Stimulated activated CD4-positive, alpha-beta T cell treated with anti-CD3 and anti-CD28 coated beads, Interleukin-2, amount 100 ng/mL, for 24 hours (primary cell): ENCODE measurements at places on chromosomes 11 and 22.
A peak's percentile ranks its signal among the peaks of the same experiment; 100 is the strongest.

DNA sequence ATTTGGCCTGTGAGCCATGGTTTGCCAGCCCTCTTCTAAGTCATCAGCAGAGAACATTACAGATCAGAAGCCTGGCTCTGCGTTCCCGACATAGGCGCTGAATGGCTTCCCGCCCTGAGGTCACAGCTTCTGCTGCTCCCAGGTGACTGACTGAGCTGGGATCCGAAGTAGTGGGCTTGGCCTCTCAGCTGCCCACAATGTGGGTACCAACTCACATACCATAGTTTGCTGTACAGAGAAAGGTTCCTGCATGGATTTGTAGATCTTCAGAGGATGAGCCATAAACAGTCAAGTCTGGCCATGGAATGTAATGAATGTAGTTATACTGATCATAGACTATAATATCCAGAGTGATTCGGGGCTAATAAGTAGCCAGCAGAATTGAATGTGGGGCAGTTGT, 42.6 kb downstream of the TEAD1 start:
- DNase-seq = no peak

DNA sequence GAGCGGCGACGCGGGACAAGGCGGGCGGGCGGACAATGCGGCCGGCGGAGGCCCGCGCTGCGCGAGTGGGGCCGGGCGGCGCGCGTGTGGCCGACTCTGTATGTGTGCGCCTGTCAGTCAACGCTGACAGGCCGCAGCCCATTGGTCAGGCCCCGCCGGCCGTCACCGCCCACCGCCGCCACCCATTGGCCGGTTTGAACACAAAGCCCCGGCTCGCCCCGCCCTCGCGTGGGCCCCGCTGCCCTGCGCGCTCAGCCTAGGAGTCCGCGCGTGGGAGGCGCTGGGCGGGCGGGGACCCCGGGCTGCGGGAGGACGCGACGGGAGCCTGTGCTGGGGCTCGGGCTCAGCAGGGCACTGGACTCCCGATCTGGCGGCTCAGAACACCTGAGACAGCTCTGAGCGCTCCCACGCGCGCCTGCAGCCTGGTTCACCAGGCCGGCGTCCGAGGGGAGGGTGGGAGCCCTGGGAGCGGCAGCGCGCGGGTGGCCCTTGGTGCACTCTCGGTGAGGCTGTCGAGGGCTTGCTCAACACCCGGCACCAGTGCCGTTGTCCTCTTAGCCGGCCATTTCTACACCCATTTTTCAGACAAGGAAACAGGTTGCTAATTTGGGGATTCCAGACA, at the start of gene SUN2:
SUN2 (minus strand) TSS at position 88 of the 622 bp plus-strand sequence. CDS start 3,370 bp downstream, outside the sequence.
- DNase-seq = peak; percentile 97

GRCh38 chr11:74678591-74679512, 52.4 kb downstream of the CHRDL2 start:
- DNase-seq = no peak

- DNase-seq = no peak
These were observed 46.8 kb downstream of the PAMR1 start for GRCh38 chr11:35478471-35479091.

DNA sequence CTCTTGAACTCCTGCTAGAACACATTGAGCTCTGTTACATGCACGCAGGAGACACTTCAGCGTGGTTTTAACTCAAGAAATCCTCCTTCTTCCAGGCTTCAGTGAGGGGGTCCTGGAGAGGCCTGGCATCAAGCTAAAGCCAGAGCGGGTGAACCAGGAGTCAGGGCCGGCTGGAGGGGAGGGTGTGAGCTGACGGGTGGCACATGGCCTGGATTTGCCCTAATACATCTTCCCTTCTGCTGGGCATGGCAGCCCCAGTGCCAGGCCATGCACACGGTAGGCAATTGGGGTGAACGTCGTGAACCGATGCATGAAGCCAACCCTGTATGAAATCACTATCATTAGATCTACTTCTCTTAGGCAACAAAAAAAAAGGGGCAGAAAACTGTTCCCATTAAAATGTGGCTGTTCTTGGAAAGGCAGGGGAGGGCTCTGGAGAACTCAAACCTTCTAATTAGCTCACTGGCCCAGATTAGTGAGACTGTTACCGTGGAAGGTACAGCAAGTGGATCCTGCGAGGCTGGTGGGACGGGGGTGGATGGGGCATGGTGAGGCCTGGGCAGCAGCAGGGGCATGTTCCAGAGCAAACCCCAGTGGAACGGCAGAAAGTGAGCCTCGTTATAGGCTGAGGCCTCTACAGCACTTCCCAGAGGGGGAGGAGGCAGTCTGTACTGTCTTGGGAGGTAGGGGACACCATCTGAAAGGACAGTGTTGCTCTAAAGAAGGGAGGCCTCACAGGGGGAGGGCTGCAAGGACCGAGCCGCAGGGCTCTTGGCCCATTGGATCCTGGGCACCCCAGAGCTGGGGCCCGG, 10.6 kb downstream of the IFT27 start:
- DNase-seq = no peak

GRCh38 chr22:44411226-44412135, 86.6 kb downstream of the RTL6 start:
- no peak for DNase-seq

DNA sequence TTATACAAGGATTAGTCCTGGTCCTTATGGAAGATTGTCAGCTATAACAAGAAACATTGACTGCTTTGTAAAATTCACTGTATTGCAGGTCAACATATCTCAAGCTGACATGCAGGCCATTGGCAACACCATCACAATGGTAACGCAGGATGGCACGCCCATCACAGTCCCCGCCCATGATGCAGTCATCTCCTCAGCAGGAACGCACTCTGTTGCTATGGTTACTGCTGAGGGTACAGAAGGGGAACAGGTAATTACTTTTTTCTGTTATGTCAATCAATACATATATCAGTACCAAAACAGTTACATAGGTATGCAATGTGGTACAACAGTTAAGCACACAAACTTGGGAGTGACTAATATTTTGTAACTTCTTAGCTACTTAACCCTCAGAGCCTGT, 55.3 kb downstream of the ZNF143 start:
- no peak for DNase-seq

- no peak for DNase-seq
These were observed 47.1 kb upstream of the HORMAD2 start for GRCh38 chr22:30033137-30033536.

DNA sequence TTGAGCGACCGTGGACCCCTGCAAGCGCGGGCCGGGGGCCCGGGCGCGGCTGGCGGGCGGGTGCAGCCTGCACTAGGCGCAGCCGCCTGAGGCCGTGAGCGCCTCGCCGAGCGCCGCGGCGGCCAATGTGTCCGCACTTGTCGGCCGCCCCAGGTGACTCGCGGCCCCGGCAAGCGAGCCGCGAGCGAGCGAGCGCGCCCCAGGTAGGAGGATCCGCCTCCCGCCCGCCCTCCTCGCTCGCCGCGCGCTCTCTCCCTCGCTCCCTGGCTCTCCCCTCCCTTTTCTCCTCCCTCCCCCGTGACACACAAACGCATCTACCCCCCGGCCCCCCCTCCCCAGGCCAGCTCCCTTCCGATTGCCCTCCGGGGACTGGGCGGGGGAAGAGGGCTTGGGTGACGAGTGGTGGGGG, at the start of gene WNT7B:
WNT7B (minus strand) TSS at position 160 of the 409 bp plus-strand sequence. CDS start 408 bp downstream, outside the sequence.
- no peak for DNase-seq

DNA sequence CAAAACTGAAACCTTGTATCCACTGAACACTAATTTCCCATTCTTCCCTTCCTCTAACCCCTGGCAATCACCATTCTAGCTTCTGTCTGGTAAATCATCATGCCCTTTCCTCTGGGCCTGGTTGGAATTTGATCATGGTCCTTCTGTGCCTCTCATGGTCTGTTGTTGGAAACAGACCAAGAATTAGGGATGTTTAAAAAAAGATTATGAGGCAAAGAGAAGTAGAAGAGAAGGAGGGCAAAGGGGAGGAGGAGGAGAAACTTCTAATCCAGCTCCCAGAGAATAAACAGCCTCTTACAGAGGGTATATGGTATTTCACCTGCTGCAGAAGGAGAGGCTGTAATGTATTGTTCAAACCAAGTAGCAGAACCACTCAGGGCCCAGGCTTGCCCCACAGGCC, 10.6 kb downstream of the BCO2 start:
- no peak for DNase-seq

DNA sequence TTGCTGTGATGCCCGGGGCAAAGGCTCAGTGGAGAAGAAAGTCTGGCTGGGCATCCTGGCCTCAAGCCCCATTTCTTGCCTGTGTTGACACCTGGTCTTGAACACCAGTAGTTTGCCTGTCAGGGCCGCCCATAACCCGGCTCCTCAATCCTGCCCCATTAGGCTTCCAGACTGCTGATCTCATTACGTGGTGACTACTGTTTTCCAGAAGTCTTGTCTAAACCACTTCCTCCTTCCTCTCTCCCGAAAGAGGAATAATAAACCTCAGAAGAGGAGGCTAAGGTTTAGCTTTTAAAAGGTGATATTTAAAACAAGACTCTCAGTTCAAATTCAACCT, 97.7 kb downstream of the CD44 start:
- DNase-seq = no peak

DNA sequence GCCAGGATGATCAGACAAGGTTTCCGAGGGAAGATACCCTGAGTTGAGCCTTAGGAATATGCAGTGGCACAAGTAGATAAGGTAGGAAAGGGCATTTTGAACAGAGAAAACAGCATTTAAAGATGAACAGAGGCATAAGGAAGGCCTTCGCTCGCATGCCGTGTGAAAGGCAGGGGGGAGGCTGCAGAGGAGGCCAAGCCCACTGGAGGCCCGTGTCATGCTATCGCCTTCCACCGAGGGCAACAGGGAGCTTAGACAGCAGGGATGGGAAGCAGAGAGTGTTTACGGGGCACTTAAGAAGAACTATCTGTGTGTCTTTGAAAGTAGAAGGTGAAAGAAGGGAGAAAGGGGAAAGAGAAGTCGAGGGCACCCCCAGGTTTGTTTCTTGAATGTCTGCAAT, 148.3 kb downstream of the PKNOX2 start:
- DNase-seq = no peak

DNA sequence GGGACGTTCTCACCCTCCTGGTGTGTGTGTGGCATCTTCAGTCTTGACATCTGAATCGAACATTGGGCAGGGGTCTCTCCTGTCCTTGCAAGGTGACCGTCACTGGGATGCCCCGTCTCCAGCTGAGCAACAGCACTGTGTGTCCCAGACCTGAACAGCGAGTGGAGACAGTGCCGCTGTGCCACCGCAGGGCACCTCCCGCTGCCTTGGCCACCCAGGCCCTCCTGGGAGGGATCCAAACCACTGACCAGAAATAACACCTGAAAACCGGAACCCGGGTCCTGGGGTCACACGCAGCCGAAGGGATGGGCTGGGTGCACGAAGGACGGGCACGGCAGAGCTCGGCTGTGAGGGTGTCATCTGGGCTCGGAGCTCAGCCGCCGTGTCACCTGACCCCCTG, 102.2 kb downstream of the BRD1 start:
- DNase-seq = no peak

DNA sequence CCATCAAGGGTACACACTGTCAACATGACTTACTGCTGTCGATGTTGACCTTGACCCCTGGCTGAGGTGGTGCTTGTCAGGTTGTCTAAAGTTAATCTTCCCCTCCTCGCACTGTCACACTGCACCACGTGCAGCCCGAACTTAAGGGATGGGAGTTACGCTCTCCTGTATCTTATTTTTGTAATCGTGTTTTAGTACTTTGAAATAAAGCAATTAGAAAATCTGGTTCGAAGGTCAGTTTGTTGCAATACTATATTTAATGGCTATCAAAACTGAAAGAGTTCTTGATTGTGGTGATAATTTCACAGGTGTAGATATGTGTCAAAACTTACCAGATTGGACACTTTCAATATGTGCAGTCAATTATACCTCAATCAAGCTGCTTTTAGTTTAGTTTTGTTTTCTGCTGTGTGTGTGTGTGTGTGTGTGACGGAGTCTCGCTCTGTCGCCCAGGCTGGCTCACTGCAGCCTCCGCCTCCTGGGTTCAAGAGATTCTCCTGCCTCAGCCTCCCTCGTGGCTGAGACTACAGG, 10.7 kb upstream of the ST14 start:
- DNase-seq = no peak

- DNase-seq = no peak
These were observed 485.0 kb upstream of the KIRREL3 start for GRCh38 chr11:127485541-127485940.

- no peak for DNase-seq
These were observed 437.8 kb upstream of the CADM1 start for GRCh38 chr11:115942011-115942410.

DNA sequence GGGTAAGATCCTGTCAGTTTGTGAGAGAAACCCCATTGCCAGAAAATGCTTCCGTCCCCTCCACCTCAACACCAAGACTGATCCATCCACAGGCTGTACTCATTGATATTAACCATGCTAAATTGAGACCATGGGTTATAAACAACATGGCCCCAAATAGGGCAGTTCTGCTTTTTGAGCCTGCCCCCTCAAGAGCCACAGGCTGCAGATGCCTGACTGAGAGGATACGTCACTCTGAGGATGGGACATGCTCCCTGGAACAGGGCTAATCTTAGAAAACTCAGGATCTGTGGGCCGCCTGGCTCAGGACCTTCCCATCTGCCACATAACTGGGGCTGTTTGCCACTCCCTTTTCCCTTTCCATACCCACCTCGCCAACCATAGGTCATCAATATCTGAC, 99.8 kb downstream of the MICAL2 start:
- DNase-seq = no peak

DNA sequence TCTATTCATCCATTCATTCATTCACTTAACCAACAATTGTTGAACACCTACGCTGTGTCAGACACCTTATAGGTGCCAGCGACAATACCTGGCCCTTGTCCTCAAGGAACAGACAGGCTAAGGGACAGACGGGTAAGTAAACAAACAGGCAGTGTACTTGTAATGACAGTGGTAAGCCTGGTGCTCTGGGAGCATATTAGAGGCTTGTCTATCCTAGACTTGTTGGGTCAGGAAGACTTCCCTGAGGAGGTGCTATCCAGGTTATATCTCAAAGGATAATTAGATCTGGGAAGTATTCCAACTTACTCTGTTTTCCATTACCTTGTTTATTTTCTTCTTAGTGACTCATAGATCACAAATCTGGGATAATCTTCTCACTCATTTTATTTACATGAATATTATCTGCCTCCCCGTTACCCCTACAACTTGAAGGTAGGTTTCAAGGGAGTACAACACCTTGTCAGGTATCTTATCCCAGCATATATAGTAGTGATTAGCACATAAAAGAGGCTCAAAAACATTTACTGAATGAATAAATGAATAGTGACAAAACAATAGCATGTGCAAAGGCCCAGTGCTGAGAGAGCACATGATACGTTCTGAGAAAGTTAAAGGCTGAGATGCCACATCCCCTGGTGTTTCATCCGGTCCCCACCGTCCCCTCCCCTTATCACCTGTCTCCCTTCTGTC, 75.3 kb upstream of the NCAM1 start:
- no peak for DNase-seq

GRCh38 chr11:74559110-74559933, 33.1 kb upstream of the POLD3 start:
- no peak for DNase-seq
